ENCODE measurements at places on chromosomes 6 and 20.

DNA sequence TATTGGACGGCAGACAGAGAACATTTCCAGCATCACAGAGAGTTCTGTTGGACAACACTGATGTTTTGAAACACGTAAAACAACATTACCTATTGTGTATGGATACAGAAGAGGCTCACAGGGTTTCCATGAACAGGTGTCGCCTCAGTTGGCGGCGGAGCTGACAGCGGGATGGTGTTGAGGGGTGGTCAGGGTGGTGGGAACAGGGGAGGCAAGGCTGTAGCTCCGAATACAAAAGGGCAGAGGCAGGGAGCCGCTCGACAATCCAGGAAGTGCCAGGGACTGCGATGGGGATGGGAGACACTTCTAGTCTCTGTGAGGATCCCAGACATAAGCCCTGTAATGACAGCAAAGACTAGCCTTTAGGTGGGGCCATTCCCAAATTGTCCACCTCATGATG, 14.5 kb upstream of the PI16 start:
- DNase-seq, result no peak

GRCh38 chr6:41191569-41191968, 9.4 kb downstream of the TREML2 start:
- DNase-seq, result peak; percentile 7

- DNase-seq, result no peak
Measured at GRCh38 chr6:104908031-104908887, 48.5 kb upstream of the HACE1 start.

DNA sequence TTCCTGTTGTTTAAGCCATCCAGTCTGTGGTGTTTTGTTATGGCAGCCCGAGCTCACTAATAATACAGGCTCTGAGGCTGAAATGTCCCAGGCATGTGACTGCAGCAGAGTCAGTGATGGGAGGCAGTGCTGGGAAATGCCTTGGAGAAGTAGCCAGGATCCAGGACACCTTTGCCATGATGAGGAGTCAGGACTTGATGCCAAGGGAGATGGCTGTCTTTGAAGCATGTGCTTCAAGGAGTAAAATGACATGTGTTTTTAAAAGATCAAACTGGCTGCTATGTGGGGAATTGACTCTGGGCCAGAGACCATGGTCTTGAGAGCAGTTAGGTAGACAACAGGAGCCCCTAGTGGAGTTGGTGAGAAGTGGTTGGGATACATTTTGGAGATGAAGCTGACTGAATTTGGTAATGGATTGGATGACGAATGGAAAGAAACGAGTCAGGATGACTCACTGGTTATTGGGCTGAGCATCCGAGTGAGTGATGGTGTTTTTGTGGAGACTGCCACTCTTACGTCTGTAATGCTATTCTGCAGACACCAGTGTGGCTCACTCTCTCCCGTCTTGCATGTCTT, 322.2 kb downstream of the PLCB1 start:
- peak; percentile 94 for DNase-seq

DNA sequence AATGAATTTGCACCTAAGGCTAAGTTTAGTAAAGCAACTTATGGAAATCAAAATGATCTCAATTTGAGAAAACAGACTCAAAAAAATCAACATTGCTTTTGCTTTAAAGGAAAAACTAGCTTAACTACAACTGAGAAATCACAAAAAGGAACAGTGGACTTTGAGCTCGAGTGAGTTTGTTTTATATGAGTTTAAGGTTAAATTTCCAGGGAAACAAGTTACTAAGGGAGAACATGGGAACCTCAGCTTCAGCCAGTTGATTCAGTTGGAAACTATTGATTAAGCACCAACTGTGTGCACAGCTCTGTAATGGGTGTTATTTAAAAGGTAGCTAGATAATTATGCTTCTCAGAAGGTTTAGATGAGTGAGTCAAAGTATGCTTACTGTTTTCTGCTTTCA, 85.7 kb downstream of the TBC1D7 start:
- DNase-seq, result no peak

DNA sequence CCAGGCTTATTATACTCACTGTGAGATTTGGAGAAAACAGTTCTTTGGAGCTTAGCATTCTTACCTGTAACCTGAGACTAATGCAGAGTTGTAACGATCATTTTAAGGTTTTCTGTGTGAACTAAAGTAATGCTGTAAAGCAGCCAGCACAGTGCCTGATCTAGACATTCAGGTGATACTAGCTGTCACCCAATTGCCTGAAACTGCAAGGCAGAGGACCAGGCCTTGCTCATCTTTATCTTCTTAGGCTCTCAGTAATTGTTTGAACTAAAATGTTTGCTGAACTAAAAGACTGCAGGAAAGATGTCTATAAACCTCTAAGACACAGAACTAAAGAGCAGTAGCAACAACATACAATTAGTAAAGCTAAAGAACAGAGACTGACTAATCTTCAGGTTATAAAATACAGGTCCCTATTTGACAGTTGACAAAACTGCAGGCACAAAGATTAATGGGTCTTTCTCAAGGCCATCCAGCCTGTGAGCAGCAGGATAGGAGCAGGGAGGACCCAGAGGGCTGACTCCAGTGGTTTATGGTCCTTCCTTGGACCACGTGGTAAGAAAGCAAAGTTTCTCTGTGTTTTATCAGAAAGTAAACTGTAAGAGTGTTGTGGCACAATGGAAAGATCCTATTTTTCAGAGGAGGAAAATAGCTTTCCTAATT, 31.4 kb downstream of the SMLR1 start:
- no peak for DNase-seq

- DNase-seq, result no peak
Measured at GRCh38 chr20:23287354-23288190, 63.0 kb upstream of the NXT1 start.

- no peak for DNase-seq
Measured at GRCh38 chr6:38587766-38588362, 51.9 kb downstream of the BTBD9 start.

- no peak for DNase-seq
Measured at GRCh38 chr6:167255918-167256553, 35.1 kb upstream of the UNC93A start.

GRCh38 chr6:151167034-151167433, 72.7 kb upstream of the AKAP12 start:
- no peak for DNase-seq

- DNase-seq, result no peak
Measured at GRCh38 chr20:56626367-56627121, 2.6 kb upstream of the TFAP2C start.

- DNase-seq, result no peak
Measured at GRCh38 chr6:149317644-149318571, at the start of gene TAB2. Gene TAB2 (plus strand): TSS chr6:149317712. CDS start chr6:149369998, 52,286 bp downstream.

DNA sequence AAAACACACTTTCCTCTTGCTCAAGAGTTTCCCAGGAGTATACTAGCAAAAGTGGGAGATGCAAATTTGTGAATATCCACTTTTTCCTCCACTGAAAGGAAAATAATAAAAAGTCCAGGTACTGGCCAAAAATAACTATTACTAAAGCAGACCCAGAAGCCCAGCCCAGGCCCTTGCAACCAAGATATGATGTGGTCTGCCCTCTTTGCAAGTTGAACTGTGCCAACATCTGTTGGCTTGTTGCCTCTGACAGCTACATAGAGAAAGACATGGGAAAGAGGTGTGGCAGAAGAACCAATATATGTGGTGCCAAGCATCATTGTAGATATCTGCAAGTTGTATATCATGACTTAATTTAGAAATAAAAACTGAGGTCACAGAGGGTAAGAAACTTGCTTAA, 78.4 kb upstream of the JAG1 start:
- no peak for DNase-seq

GRCh38 chr6:24537771-24538385, 43.1 kb downstream of the ALDH5A1 start:
- no peak for DNase-seq

GRCh38 chr6:170524172-170524502, 29.0 kb downstream of the PSMB1 start:
- no peak for DNase-seq

GRCh38 chr20:34891166-34892062, 15.0 kb downstream of the ACSS2 start:
- DNase-seq, result peak; percentile 83

DNA sequence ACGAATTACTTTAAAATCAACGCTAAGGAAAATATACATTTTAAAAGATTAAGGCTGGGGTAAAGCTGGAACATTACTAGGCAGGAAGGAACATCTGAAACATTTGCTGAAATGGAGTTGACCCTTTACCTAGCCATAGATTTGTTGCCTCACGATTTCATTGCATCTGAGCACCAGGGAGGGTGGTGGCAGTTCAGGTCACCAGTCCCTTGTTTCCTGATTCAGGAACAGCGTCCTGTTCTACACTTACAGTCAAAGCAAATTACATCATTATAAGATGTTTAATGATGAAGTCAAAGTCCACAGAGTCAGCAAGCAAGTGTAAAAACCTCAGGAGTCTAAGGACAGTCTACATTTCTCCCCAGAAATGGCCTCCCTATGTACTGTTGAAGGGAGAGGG, 9.0 kb upstream of the MICA start:
- no peak for DNase-seq

DNA sequence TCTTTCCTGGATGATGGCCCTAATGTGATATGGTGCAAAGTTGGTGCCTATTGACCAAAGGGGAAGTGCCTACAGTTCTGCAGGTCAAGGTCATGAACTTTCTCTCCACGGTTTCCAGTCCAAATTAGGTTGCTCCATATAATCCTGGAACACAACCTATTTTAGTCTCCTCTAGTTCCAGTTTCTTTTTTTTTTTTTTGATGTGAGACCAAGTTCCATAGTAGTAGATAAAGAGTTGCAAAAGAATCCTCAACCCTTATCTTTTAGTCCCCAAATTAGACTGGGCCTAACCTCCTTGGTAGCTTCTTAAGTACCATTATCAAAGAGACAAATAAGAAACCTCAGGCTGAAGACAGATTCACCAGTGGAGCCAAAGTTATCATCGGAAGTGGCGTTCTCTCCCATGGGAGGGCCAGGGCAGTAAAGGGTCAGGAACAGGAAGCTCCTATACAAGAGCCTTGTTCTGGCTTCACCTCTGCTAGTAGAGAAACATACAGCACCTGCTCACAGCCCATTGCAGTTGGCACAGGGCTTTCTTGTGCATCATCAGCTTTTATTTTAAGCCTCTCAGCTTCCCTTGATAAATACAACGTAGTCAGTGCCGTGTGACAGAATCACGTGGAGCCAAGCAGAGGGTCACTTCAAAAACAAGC, 132.2 kb upstream of the RREB1 start:
- DNase-seq, result no peak

GRCh38 chr6:141513830-141514229, 618.9 kb upstream of the GJE1 start:
- DNase-seq, result peak; percentile 36

GRCh38 chr6:125154118-125154760, 666 bp downstream of the TPD52L1 start:
- peak; percentile 14 for DNase-seq

DNA sequence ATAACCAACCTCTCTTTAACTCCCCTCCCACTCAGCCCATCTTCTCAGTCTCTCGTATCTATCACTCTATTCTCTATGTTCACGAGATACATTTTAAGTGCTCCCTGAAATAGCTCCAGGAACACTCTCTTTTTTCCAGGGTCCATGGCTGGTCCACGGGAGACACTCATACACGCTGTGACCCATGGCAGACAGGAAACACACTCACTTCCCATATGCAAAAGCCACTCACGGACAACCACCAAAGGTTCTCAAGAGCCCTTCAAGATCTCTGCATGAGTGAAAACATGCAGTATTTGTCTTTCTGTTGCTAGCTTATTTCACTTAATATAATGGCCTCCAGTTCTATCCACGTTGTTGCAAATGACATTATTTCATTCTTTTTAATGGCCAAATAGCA, 71.4 kb upstream of the PCSK2 start:
- DNase-seq, result no peak

Measured in fibroblast of the aortic adventitia (primary cell).